ENCODE measurements at places on chromosomes 12 and 14.
A peak's percentile ranks its signal among the peaks of the same experiment; 100 is the strongest.

DNA sequence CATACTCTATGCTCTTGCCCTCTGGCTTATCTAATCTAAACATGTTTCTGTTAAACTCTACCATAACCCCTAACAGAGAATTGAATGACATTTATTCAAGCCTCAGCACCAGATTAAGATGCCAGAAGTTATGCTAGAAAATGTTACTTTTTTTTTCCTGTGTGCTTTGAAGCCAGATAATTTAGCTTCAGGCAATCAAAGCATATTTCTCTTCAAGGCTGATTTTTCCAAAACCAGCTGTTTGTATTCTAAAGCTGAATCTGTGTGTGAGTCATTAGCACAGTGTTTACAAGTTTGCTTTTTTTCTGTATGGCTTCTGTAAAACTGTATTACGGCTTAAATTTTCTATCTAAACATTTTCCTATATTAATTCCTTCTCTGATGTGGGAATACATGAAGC, 326.1 kb downstream of the FSCB start:
- no peak for DNase-seq
- no peak overlapping the region for H3K4me3 ChIP-seq
- no peaks in the 10 kb centered on the region for H3K4me1 ChIP-seq
- no peaks in the 10 kb centered on the region for H3K27me3 ChIP-seq

DNA sequence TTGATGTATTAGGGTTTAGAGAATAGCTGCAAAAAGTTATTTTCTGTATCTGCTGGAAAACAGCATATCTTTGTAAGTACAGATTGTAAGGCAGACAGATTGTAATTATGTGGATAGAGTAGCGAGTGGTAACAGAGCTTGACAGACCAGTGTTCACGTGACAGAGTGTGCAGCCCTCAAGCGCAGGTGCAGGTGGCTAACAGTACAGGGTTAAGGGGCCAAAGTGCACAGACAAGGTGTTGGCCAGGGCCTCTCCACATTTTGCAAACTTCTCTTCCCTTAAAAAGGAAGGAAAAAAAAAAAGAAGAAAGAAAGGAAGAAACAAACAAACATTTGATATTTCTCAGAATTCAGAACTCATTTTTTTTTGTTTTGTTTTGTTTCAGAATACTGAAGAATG, 25.2 kb upstream of the KLHL42 start:
- peaks cover 60% of the 10 kb centered on the region for H3K36me3 ChIP-seq
- no peaks in the 10 kb centered on the region for H3K27me3 ChIP-seq
- no peak overlapping the region for H3K27ac ChIP-seq
- no peak overlapping the region for H3K4me3 ChIP-seq

- H3K4me3 ChIP-seq = no peak overlapping the region
- H3K27ac ChIP-seq = no peak overlapping the region
- no peak for DNase-seq
- H3K4me1 ChIP-seq = no peaks in the 10 kb centered on the region
These were observed 42.4 kb downstream of the CKAP4 start for GRCh38 chr12:106205208-106206069.

DNA sequence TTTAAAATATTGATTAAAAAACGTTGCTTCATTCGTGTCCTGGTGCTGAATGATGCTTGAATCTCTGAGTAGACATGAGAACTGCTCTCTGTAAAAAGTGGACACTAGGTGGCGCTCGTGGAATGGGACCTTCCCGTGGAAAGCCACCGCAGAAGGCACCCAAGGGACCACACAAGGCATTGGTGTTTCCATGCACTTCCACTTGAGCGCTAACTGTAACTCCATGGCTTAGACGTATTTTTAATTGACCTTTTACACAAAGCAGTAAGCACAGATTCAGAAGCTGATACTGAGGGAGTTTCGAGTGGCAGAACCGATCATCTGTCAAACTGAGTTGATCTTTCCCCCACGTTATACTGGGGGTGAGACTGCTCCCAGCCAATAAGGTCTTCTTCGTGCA, 135.3 kb downstream of the PRKCH start:
- DNase-seq = peak; percentile 76
- no peaks in the 10 kb centered on the region for H3K27me3 ChIP-seq
- peaks cover 85% of the 10 kb centered on the region for H3K4me1 ChIP-seq
- no peak overlapping the region for H3K4me3 ChIP-seq
- peaks cover 94% of the 10 kb centered on the region for H3K36me3 ChIP-seq
- peak overlapping the region; percentile 85 for H3K27ac ChIP-seq

DNA sequence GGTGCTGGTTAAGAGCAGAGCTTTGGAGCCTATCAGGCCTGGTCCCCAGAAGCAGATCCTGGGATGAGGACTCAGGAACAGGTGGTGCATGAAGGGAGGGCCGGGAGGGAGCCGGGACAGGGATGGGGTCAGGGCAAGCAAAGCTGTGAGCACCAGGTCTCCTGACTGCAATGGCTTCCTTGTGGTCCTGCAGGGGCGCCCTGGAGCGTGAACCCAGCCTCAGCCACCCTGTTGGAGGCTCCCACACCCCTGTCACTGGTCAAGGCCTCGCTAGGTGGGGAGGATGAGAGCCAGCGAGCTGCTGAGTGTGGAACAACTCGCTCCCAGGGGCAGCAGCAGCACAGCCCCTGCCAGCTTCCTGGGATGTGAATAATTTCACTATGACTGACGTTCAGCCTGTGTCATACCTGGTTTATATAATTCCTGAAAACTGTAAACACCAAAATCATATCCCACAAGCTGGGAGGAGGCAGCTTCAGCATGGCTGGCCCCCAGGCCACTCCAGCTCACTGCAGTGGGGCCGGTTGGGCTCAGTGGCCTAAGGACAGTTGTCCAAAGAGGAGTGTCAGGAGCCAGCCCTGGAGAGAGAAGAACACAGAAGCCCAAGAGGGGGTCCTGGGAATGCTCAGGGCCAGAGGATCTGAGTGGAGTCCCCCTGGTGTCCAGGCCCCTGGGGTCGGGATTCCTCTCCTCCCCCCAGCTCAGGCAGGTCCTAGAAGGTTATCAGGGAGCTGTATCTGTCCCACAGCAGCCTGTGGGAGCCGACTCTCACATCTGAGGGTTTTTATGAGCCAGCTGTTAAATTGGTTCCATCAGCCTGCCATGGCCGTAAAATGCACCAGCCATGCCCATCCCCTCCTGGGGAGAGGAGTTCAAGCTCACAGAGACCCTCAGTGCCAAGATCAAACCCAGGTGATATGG, 272.9 kb downstream of the ADGRD1 start:
- no peak overlapping the region for H3K4me3 ChIP-seq
- peaks cover 44% of the 10 kb centered on the region for H3K27me3 ChIP-seq
- no peaks in the 10 kb centered on the region for H3K36me3 ChIP-seq
- H3K4me1 ChIP-seq = peaks cover 13% of the 10 kb centered on the region
- DNase-seq = no peak
- no peak overlapping the region for H3K27ac ChIP-seq

DNA sequence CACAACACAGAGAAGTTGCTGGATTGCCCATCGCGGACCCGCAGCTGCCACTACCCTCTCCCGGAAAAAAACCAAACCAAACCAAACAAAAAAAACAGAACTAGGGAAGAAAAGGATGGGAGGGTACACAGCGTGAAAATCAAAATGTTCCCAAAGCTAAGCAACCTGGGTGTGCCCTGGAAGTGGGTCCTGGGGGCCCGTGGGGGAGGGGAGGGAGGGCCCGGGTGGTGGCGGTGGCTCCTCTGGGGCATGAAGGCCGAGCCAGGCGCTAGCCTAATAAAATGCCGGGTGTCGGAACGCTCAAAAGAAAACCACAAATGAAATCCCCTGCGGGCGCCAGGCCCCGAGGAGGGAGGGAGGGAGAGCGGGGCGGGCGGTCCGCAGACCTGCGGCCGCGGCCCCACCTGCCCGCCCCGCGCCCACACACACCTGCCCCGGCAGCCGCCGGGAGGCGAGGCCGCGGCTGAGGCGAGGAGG, 787 bp downstream of the HECTD4 start:
- H3K4me1 ChIP-seq = peaks cover 24% of the 10 kb centered on the region
- H3K27me3 ChIP-seq = no peaks in the 10 kb centered on the region
- no peak for DNase-seq

GRCh38 chr12:113996026-113996425, 29.9 kb upstream of the RBM19 start:
- no peak overlapping the region for H3K27ac ChIP-seq

GRCh38 chr12:46158501-46158900, 110.3 kb downstream of the SLC38A1 start:
- H3K27me3 ChIP-seq = no peaks in the 10 kb centered on the region
- H3K4me3 ChIP-seq = no peak overlapping the region
- H3K27ac ChIP-seq = no peak overlapping the region
- peaks cover 14% of the 10 kb centered on the region for H3K4me1 ChIP-seq
- peaks cover 3% of the 10 kb centered on the region for H3K36me3 ChIP-seq

GRCh38 chr14:63212209-63212608, 8.0 kb downstream of the RHOJ start:
- H3K27ac ChIP-seq = no peak overlapping the region
- no peaks in the 10 kb centered on the region for H3K36me3 ChIP-seq
- no peak for DNase-seq
- H3K4me3 ChIP-seq = no peak overlapping the region
- peaks cover 11% of the 10 kb centered on the region for H3K27me3 ChIP-seq

DNA sequence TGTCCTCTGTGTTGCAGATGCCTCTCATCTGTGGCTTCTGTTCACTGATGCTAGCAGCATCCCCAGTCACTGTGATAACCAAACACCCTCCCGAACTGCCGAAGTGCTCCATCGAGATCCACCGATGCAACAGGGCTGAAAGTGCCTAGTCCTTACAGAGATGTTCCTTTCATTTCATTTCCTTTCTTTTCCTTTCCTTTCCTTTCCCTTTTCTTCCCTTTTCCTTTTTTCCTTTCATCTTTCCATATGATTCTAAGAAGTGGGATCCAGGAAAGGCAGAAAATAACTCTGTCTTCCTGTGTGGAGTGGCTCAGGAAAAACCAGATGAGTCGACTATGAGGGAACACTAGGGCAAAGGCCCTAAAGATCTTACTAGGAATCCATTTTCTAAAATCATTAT, 26.7 kb downstream of the FGF6 start:
- H3K4me3 ChIP-seq = no peak overlapping the region
- peaks cover 19% of the 10 kb centered on the region for H3K27me3 ChIP-seq
- no peaks in the 10 kb centered on the region for H3K36me3 ChIP-seq
- H3K4me1 ChIP-seq = peaks cover 11% of the 10 kb centered on the region

- no peak overlapping the region for H3K4me3 ChIP-seq
- H3K36me3 ChIP-seq = no peaks in the 10 kb centered on the region
- peaks cover 26% of the 10 kb centered on the region for H3K27me3 ChIP-seq
- no peak overlapping the region for H3K27ac ChIP-seq
- DNase-seq = no peak
These were observed 33.6 kb downstream of the CMKLR1 start for GRCh38 chr12:108305520-108305919.

DNA sequence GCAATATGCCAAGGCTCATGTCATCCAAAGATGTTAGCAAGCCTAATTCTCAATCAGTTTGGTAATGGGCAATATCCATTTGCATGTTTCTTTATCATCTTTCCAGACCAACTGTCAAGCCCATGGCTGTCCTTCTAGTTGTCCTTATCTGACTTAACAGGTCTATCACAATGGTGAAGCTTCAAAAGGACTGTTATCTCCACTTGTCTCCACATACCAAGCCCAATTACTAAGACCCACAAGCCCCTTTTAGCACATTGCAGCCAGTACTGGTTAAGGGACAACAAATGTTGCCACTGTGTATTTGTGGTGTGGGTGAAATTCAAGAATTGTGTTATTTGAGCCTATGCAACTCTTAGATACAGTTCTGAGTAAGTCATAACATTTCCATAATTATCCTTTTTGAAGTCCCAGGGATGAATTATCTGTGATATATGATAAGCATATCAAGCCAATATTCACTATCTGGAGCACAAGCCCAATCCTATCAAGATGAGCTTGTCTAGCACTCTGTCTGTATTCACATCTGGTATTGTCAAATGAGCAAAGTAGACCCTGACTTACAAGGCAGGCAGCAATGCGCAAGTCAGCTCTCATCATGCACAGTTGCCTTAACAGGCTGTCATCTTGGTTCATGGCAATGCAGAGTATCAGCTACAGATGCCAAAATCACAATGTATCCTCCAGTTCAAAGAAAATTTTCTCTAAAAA, 19.3 kb upstream of the ST8SIA1 start:
- H3K27me3 ChIP-seq = no peaks in the 10 kb centered on the region
- no peak overlapping the region for H3K4me3 ChIP-seq
- no peak for DNase-seq

- H3K27me3 ChIP-seq = no peaks in the 10 kb centered on the region
- H3K36me3 ChIP-seq = peaks cover 18% of the 10 kb centered on the region
- peak overlapping the region; percentile 85 for H3K4me3 ChIP-seq
- peak overlapping the region; percentile 92 for H3K27ac ChIP-seq
These were observed 650 bp downstream of the GALC start for GRCh38 chr14:87992346-87992717.

DNA sequence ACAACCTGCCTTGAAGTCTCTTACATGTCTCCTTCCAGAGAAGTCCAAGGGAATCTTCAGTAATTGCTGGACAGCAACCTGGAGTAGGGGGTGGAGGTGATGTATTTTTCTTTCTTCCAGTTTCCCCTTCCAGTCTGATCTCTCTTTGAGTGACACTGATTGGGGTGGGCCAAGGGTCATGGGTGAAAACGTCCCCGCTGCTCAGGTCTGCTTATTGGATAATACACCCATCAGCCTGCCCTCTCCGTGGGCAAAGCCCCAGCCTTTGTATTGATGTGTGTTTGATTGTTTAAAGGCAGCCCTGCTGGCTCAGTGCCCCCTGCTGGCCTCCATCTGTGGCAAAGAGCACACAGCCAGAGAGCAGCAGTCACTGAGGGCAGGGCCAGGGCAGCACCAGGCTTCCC, 35.7 kb upstream of the ATP2A2 start:
- no peaks in the 10 kb centered on the region for H3K36me3 ChIP-seq
- no peaks in the 10 kb centered on the region for H3K27me3 ChIP-seq
- DNase-seq = peak; percentile 61
- no peak overlapping the region for H3K4me3 ChIP-seq
- H3K4me1 ChIP-seq = no peaks in the 10 kb centered on the region

DNA sequence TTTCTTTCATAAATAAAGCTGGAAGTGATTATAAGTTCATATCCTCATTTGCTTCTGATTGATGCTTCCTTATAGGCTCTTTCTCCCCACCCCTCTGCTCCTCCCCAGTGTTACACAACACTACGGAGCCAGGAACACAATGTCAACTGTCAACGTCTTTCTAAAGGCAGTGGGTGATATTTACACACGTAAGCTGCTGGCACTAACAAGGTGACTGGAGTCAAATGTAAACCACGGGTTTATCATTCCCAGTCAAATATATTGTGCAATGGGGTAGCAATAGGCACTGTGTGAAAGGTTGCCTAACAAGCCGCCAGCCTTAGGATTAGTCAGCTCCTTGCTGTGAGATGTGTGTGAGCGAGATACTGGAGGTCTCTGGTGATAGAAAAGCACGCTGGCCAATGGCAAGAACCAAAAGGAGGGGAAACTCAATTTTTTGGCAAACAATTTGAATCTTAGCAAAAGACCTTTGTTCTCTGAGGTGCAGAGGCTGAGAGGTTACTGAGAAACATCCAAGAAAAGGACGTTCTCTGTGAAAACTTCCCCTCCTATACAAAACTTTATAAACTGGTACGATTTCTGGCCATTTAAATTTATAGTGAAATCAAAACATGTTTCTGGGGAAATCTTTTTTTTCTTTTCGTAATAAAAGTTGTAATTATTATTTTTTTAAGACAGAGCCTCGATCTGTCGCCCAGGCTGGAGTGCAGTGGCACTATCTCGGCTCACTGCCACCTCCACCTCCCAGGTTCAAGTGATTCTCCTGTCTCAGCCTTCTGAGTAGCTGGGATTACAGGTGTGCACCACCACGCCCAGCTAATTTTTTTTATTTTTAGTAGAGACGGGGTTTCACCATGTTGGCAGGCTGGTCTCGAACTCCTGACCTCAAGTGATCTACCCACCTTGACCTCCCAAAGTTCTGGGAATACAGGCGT, 22.3 kb upstream of the HECTD1 start:
- H3K4me3 ChIP-seq = no peak overlapping the region
- no peak for DNase-seq
- H3K27ac ChIP-seq = no peak overlapping the region
- peaks cover 3% of the 10 kb centered on the region for H3K27me3 ChIP-seq
- H3K4me1 ChIP-seq = peaks cover 3% of the 10 kb centered on the region

All from activated T-cell treated with anti-CD3 and anti-CD28 coated beads, Interleukin-2, amount 50 U/mL, for 24 hours (primary cell).